Right renal pelvis (tissue), 4 donors: ENCODE measurements at places on chromosomes 12 and 14. TPM values are rescaled to one million over a fixed set of nuclear protein-coding genes. Genes with fewer than 3 reads are reported as not detected.

DNA sequence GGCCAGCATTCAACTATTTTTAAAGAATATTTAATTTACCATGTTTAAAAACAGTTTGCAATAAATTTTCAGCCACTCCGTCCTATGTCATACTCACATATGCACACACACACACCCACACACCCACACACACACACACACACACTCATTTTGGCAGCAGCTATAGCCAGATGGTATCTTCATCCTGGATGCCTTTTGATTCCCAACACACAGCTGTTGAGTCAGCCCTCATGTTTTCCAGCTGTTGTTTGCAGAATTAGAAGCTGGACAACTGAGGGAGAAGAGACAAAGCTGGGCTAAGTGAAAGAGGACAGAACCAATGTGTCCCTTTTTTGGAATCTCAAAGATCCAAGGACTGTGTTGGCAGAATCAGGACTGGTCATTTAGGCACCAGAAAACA, 80.0 kb upstream of the EGLN3 start:
- peak; percentile 35 for DNase-seq

- peak; percentile 53 for DNase-seq
Measured at GRCh38 chr12:21940549-21941505, at the start of gene ABCC9. Gene ABCC9, minus strand, starts transcription at chr12:21941426. Its CDS starts 4,752 bp downstream, at chr12:21936674.

GRCh38 chr12:108495054-108495453, 20.0 kb upstream of the FICD start:
- DNase-seq: no peak

DNA sequence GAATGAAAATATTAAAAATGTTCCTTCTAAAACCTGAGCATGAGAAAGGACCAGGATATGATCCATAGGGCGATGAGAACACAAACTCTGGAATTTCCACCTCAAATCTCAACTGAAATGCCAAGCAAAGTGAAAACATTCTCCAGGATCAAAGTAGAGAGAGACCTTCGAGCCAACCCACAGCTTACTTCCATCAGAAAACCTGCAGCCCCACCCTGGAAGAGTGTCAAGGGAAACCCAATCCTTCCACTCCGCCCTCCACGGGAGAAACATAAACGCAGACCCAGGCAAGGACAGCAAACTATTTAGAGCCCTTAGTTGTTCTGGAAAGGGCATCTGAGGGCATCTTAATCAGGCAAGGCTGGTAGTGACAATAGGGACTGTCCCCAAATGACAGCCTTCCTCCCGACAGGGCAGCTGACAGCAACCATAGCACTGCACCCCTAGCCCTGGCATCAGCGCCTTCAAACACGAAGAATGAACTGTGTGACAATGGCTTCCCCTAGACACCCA, 21.8 kb downstream of the SLC15A4 start:
- no peak for DNase-seq

- peak; percentile 60 for DNase-seq
Measured at GRCh38 chr12:116599285-116600136, 40.3 kb downstream of the MAP1LC3B2 start.

DNA sequence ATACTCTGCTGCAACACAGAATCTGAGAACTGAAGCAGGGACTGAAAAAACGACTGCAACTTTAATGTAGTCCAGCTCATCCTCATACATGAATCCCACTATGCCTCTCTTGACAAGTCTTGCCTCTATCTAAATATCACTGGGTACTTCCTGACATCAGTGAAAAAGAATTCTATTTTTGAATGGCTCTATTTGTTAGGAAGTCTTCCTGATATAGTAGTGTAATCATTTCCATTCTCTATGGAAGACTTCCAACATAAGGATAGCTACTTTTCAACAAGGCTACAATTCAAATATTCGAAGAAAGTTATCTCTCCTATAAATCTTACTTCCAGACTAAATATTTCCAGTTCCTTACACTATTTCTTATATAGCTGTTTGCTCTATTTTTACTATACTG, 167.5 kb downstream of the MDGA2 start:
- DNase-seq: no peak

DNA sequence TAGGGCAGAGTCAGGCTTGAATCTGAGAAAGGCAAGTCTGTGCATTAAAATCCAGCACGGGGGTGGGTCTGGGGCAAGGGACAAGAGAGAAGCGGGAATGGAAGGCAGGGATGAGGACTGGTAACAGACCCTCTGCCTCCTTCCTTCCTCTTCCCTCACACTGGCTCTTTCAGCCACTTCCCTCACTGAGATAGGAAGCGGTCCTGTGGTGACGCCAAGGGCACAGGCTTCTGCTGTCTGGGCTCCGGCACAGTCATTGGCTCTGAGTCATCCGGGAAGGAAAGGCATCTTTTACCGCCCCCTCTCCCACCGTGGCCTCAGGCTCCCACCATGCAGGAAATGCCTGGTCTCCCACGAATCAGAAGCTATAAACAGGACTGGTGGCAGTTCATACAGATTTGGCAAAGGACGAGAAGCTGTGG, 70.2 kb downstream of the ETV6 start:
- DNase-seq: no peak

DNA sequence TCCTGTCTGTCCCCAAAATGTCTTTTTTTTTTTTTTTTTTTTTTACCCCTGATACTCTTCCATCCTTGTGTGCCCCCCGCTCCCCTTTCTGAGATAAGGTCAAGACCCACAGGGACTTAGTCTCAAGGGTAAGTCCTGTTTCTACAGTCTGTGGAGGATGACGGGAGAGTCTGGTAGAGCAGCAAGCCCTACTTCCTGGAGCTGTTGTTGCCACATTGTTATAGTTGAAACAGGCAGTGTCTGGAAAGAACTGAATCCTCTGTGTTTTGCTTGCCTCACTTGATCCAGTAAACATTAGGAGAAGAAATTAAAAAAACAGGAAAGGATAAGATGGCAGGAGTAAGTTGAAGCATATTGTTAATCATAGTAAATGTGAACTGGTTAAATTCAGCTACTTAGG, 45.5 kb downstream of the ZNF664 start:
- DNase-seq: no peak

- DNase-seq: no peak
Measured at GRCh38 chr14:35366056-35366451, 38.5 kb downstream of the NFKBIA start.

DNA sequence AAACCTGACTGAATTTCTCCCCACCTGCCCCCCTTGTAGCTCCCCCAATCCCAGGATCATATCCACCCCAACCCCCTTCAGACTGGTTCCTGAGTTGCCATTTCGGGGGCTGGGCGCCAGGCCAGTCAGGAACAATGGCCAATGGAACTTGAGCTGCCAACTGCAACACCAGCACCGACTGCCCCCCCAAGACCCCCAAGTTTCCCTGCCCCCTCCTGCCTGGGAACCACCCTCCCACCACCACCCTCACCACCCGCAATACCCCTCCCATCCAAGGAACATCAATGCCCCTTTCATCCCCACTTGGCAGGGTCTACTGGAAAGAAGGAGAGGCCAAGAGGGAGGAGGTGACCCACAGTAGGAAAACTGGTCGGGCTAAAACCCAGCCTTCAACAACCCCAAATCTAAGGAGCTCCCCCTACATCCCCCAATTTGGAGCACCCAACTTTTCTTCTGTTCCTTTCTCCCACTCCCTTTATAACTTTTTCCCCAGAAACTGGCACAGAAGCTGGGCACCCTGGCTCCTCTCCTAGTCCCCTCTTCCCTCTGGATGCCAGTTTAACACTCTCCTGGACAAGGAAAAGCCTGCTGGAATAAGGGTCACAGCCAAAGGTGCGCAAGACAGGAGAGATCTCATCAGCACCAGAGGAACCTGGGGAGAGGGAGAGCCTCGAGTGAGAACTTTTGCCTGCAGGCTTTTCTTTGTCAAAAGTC, 1.6 kb upstream of the NDRG2 start:
- no peak for DNase-seq

DNA sequence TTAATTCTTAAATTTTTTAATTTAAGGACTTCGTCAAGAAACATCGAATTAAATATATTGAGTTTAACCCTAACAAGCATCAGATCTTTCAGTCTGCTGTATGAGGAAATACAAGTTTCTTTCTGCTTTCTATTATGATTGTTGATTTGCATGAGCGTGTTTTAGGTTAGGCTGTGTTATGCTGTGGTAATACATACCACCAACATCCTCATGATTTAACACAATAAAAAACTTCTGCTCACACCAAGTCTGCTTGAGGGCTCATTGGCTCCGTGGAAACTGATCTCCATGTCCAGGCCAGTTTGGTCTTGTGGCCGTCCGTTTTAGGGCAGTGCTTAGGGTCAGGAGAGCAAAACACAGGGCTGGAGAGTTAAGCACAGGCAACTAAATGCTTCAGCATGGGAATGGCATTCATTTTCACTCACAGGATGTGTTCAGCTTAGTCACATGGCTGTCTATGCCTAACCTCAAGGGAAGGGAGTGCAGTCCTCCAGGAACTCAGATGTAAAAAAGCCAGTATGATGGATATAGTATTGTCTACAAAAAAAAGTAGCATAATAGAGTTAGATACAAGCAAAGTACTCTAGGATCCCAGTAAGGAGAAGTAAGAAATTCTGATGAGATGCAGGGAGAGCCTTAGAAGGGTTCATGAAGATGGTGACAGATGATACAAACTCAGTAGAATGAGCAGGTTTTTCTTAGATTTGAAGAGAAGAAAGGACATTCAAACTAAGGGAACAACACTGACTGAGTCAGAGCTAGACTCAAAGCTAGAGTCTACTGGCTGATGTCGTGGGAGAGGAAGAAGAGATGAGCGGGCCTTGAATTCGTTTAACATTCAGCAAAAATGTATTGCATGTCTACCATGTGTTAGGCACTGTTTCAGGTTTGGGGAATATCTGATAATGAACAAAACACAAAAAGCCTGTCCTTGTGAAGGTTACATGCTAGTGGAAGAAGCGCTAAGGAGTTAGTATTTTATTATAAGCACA, 16.3 kb downstream of the MARK3 start:
- DNase-seq: no peak

- DNase-seq: peak; percentile 42
Measured at GRCh38 chr12:114952573-114953271, 268.7 kb upstream of the TBX3 start.

GRCh38 chr12:56193025-56193578, 3.8 kb upstream of the SMARCC2 start:
- peak; percentile 75 for DNase-seq

DNA sequence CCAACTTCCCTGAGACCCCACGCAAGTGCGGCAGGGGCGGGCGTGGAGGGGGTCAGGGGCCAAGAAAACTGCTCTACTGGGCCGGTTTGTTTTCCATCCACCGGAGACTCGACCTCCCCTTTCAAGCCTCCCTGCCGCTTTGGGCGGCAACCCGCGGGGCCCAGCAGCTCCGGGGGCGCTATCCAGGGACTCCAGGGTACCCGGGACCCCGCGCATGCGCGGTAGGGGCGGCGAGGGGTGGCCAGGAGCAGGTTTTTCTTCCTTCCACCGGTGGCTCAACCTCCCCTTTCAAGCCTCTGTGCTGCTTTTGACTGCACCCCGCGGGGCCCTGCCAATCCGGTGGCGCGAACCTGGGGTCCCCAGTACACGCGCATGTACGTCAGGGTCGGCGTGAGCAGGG, 323.5 kb downstream of the ALG10 start:
- DNase-seq: no peak

- DNase-seq: no peak
Measured at GRCh38 chr14:94922595-94923239, 152.8 kb upstream of the GSC start.

- no peak for DNase-seq
Measured at GRCh38 chr12:111753144-111753881, 13.4 kb upstream of the ALDH2 start.

- DNase-seq: no peak
Measured at GRCh38 chr14:30998100-30998706, 27.2 kb upstream of the AP4S1 start.

DNA sequence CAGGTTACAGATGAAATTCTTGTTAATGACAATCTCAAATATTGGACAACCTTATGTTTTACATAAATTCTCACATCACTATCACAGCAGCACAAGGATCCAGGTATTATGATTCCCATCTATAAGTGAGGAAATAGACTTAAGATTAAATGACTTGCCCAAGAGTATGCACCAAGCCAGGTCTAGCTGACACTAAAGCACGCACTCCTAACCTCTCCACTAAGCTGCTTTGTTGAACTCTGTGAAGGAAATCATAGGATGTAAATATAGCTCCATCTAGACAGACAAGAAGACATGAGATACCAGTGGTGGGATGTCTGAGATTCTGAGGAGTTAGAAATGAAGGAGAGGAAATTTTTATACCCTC, 87.9 kb downstream of the PHLDA1 start:
- DNase-seq: no peak

DNA sequence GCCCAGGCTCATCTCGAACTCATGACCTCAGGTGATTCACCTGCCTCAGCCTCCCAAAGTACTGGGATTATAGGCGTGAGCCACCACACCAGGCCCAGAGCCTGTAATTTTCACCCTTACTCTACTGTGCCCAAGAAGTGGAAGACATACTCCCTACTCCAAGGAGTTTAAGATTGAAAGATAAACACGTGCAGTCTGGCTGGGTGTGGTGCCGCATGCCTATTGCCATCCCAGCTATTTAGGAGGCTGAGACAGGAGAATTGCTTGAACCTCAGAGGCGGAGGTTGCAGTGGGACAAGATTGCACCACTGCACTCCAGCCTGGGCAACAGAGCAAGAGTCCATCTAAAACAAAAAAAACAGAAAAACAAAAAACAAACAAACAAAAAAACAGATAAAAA, 90.0 kb downstream of the NINJ2 start:
- DNase-seq: no peak

GRCh38 chr12:126899926-126900792, 1366.8 kb upstream of the TMEM132C start:
- no peak for DNase-seq

DNA sequence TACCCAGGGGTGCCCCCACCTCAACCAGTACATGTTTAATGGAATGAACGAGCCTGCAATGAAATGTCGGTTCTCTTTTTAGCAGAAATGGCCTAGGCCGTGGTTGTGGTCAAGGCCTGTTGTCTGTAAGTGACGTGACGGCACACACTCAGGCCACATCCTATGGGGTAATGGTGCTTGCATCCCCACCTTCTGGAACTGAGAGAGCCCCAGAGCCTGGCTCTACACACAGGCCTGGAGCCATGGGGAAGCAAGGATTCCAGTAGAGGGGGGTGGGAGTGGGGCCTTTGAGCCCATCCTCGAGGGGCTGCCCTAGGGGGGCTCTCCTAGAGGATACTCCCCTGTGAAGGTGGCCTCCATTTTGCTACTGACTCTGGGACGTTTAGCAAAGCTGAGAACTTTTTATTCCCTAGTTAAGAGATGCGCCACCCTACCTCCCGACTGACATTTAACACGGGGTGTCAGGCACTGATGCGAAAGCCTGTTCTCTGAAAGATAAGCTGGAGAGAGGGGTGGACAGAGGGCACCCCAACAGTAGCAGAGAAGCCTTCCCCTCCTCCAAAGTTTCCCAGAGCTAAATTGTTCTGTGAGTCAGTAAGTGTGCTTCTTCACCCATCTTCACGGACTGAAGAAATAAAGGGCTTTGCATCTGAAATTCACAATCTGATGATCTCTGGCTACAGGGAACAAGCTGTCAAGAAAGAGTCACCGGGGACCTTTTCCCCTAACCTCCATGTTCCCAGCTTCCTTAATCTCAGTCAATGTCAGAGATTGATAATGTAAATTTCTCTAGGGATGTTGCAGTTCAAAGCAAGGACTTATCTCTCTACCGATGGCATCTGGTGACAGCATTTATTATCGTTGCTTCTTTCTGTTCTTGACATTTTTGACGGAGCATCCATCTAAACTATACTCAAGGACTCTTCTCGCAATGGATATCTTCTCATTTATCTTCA, 6.8 kb downstream of the RIN3 start:
- DNase-seq: no peak

Gene GPRC5D
- polyA plus RNA-seq: 1.0 TPM

Gene CYP46A1
- 1.8 TPM for polyA plus RNA-seq

Gene CLEC1B
- polyA plus RNA-seq: 1.3 TPM

Gene SLC25A47
- polyA plus RNA-seq: not detected
